ENCODE measurements at places on chromosomes 6 and 20.

GRCh38 chr6:159056003-159056402 lies 11.2 kb upstream of the TAGAP start:
- no peak for DNase-seq

DNA sequence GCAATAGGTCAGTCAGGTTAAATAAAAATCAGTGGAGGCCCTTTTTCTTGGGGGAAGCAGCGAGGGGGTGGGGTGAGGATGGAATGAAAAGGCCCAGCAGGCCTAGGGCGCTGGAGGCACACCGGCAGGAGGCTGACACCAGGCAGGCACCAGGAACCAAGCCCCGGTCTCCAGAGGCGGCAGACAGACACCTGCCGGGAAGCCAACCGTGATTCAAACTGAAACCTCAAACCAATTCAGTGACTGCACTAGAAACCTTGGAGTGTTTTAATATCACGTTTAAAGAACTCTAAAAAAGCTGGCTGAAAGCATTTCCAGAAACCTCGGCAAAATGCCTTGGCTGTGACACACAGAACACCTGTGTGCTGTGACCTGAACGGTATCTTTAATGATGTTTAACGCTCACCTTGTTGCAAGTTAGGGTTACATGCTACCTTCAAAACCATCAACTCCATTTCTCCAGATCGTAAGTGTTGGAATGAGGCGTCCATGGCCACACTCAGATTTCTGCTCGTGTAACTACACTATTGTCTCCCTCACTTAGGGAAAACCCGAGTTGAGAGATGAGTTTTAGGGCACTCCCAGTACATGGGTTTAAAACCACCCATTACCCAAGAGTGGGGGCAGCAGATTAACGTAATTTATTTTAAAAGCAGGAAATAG lies 27.2 kb downstream of the DIDO1 start:
- no peak for DNase-seq

DNA sequence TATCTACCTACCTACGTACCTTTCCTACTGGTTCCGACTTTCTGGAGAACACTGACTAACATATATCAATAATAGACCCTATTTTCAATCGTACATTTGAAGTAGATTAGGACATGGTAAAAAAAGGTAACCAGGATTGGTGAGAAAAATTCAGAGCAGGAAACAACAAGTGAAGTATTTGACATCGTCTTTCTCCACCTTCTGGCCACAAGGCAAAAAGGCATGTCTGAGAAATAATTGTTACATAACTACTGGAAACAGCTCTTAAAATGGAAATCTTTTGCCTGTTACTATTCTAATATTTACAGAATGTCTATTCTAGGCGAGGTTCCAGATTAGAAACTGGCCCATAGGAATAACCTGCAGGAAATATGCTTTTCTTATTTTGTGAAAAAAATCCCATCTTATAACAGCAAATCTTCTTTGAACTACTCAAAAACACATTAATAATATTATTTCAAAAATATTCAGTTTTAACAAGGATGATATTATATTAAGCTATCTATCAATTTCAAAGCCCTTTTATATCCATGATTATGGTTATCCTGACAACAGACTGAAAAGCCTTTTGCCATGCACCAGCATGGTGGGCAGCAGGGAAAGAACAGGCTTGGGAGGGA lies 80.8 kb downstream of the RCAN2 start:
- no peak for DNase-seq

- DNase-seq = no peak
These were observed 694.9 kb upstream of the ID4 start for GRCh38 chr6:19142275-19142674.

- no peak for DNase-seq
These were observed 20.9 kb upstream of the KLHL31 start for GRCh38 chr6:53686355-53686940.
